ENCODE measurements at places on chromosomes 2 and 18.

DNA sequence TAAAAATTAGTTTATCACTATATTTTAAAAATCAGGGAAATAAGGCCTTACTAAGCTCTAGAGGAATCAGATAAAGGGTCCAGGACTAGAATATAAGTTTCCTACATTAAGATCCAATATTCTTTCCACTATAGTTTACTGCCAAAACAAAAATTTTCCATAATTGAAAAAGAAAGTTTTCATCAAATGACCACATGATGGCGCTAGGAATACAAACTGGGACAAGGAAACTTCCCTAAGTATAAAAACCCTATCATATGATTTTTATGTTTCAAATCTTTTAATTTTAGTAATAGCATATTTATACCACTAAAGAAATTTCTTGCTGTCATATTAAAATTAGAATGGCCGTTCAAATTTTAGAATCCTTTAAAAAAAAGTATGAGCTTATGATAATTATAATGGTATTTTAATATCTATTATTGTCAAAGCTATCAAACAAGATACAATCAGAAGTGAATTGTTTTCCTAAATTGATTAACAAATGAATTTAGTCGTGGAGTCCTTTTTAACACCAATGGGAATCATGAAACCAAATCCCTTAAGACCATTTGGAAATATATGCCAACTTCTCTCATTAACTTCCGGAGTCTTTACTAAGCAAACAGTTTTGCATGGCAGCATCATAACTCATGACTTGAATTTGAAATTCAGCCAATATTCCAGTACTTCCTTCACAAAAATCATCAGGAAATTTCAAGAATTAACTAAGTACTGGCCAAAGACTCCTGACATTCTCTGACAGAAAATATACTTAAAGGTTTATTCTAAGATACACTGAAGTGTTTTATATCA, 70.3 kb downstream of the SCN1A start:
- no peak for DNase-seq

DNA sequence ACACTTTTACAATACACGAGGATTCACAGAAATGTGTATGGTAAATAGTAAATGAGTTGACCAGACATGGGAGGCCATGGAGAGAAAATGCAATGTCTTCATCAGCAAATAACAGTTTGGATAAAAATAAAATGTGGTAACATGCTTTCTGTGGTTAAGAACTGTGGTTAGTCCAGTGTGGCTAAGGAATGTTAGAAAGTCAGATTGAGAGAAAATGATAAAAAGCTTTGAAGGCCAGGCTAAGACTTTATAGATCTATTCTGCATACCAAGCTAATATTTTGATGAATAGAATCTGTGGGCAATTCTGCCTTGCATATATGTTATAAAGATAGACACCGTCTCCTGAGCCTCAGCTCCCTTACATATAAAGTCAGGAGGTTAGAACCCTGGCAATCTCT, 215.9 kb downstream of the SOX11 start:
- DNase-seq = no peak

- no peak for DNase-seq
These were observed 1452.1 kb downstream of the SUCLG1 start for GRCh38 chr2:83006961-83007360.

DNA sequence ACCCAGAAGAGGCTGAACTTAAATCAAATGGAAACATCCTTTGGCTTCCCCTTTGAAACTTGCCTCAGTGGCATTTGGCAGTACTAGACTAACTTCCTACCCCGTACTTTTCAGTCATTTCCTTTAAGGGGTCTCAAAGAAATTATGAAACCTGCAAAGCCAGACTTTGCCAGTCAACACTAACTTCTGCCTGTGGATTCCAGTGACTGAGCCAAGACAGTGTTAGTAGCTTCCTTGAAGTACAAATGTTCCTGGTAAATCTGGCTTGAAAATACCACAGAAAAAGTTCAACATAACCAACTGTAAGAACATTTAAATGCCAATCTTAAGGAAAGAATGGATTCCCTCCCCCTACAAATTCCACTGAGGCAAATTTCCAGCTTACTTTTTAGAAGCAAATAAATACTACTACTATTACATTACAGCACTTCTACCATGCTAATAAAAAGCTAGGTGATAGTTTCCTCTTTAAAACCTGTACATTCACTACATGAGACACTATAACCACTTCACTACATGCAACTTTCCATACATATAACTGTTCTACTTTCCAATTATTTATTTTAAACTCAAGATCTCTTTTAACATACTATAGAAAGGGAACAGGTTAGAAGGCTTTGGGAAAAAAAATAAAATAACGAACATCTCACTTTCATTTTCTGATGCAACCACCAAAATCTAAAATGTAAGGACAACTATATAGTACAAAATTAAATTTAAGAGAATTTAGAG, 2.4 kb downstream of the PELI1 start:
- DNase-seq = no peak

GRCh38 chr18:6396276-6396675, 18.4 kb downstream of the L3MBTL4 start:
- no peak for DNase-seq

- no peak for DNase-seq
These were observed 86.9 kb downstream of the SH3YL1 start for GRCh38 chr2:176917-177316.

DNA sequence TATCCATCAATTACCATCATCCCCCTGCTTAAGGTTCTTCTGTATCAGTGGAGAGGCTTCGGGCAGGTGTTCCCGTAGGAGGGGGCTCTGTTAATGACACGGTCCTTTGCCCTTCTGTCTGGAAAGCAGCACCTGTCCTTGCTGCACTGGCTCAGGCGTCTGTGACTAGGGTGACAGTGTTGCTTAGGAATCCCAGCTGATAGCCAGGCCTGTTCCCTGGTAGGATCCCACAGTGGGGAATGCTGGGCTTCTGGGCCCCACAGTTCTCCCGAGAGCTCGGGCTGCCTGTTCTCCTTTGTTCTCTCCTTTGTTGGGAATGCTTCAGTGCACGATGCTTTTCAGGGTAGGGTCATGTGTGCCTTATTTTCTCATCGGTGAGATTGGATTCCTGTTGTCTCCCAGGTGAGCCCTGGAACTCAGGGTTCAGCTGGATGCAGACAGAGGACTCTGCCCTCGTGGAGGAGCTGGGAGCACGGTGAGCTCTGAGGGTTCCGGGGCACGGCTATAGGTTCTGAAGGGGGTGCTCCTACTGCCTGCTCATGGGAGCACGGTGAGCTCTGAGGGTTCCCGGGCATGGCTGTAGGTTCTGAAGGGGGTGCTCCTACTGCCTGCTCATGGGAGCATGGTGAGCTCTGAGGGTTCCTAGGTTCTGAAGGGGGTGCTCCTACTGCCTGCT, 9.6 kb downstream of the SNTG2 start:
- no peak for DNase-seq

DNA sequence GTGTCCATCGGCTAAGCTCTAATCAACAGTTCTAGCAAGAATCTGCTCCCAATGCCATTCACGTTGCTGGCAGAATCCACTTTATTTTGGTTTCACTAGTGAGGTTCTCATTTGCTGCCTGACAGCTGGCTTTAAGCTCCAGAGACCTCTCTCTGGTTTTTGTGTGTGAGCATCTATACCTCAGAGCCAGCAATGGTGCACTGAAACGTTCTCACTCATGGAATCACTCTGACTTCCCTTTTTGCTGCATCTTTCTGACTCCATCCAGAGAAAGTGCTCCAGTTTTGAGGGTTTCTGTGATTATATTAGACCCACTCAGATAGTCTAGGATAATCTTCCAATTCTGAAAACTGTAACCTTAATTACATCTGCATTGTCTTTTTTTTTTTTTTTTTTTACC, 596.6 kb downstream of the RNF144A start:
- DNase-seq = no peak

DNA sequence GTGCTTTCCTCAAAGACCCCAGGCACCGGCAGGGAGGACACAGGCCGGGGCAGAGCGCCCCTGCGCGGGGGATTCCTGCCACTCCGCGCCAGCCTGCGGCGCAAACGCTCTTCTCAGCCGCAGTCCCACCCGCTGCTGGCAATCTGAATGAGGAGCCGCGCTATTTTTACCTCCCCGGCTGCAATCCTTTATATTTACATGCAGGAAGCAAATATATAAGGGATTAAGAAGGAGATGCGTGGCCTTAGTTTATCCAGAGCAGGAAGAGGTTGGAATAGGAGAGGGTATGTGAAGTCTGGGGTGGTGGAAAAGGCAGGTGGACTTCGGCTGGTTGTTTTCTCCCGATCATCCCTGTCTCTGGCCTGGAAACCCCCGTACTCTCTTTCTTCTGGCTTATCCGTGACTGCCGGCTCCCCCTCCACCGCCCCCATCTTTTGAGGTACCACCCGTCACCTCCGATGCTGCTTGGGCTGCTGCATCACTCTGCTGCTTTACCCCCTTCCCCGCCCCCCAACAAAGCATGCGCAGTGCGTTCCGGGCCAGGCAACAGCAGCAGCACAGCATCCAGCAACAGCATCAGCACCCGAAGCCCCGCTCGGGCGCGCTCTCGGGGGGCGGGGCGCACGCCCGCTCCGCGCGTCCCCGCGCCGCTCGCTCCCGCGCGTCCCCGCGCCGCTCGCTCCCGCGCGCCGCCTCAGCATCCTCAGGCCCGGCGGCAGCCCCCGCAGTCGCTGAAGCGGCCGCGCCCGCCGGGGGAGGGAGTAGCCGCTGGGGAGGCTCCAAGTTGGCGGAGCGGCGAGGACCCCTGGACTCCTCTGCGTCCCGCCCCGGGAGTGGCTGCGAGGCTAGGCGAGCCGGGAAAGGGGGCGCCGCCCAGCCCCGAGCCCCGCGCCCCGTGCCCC, at the start of gene ADAM23:
Gene ADAM23 (plus strand): TSS at position 700 of the 902 bp plus-strand sequence. CDS start 335 bp downstream, outside the sequence.
- peak; percentile 87 for DNase-seq

DNA sequence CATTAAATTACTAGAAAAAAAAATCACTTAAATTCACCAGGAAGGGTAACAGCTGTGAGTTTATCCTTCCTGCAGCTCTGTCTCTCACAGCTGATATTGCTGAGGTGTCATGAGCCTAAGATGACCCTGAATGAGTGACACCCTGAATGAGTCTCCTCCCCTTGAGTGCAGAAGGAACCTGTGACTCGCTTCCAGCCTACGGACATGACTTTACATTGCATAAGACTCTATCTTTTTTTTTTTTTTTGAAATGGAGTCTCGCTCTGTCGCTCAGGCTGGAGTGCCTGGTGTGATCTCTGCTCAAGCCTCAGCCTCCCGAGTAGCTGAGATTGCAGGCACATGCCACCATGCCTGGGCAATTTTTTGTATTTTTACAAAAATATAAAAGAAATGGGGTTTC, 14.1 kb downstream of the MRO start:
- DNase-seq = no peak

Data from GM13977 (cell line).